T-cell (primary cell): ENCODE measurements at places on chromosomes 4 and X. TPM values are rescaled to one million over a fixed set of nuclear protein-coding genes. Genes with fewer than 3 reads are reported as not detected.

DNA sequence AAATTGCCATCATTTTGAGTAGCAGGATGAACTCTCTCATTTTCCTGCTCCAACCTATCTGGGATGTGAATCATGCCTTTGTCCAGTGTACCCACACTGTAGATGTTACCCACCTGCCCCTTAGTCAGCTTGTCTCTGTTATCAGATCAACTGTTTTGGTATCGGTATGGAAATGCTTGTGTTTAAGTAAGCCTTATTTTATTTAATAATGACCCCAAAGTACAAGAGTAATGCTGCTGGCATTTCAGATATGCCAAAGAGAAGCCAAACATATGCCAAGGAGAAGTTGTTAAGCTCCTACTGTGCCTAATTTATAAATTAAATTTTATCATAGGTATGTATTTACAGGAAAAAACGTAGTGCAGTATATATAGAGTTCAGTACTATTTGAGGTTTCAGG, 18.6 kb upstream of the RAP1GDS1 start:
- no peak for DNase-seq

Gene RASGEF1B
- 7.3 TPM for total RNA-seq

DNA sequence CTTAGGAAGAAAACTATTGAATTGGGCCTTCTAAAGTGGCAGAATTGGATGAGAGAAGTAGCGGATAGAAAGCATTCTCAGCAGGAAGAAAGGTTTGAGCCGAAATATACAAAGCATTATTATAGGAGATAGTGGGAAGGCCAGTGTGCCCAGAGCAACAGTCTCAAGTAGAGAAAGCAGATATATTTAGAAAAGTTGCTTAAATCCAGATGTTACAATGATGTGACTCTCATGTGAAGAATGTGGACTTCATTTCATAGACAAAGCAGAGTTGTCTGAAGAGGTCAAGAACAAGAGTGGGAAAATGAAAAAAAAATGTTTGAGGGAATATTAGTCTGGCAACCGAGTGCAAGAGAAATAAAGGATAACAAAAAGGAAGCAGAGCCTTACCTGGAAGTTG, 66.9 kb downstream of the SYNPO2 start:
- DNase-seq: no peak

- no peak for DNase-seq
Measured at GRCh38 chr4:87574996-87575395, 33.3 kb upstream of the DSPP start.

DNA sequence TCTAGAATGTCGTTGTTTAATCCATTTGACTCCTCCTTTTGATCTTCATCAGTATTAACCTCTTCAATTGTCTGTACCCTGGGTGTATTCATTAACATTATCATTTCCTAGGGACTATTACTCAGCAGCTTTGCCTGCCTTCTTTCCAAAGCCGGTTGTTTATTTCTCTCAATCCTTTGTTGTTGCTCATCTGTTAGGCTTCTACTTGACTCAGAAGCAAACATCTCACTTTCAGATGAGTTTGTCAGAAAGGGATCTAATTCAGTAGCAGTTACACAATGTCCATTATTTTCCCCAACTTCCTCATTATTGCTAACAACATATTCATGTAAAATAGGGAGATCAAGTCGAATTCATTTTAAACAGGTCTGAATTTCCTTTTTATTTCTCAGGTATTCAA, 22.1 kb upstream of the HSD17B10 start:
- no peak for DNase-seq

DNA sequence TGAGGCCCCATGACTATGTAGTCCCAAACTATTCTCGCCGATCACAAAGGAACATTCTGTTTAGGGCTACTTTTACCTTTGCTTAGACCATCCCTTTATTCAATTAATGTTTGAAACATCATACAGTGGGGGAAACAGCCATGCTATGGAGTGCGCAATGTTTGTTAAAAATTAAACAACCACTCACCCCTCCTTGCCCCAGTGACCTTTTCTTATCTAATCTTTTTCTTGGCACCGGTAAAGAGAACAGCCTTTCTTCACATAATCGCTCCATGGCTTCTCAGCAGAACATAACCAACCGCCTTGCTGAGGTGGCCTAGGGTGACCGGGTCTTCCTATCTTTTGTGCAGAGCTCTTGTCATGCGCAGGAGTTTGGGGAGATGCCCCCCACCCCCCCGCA, 152.6 kb downstream of the VCX3A start:
- DNase-seq: no peak

GRCh38 chrX:22059775-22060174, 27.6 kb downstream of the PHEX start:
- DNase-seq: no peak

Gene MYOZ2
- not detected for total RNA-seq

- DNase-seq: no peak
Measured at GRCh38 chrX:107324493-107325310, 118.3 kb downstream of the DNAAF6 start.

Gene GAB3
- total RNA-seq: 18.4 TPM
